Adrenal gland (tissue), 19 donors: ENCODE measurements at places on chromosomes 3 and 15.

DNA sequence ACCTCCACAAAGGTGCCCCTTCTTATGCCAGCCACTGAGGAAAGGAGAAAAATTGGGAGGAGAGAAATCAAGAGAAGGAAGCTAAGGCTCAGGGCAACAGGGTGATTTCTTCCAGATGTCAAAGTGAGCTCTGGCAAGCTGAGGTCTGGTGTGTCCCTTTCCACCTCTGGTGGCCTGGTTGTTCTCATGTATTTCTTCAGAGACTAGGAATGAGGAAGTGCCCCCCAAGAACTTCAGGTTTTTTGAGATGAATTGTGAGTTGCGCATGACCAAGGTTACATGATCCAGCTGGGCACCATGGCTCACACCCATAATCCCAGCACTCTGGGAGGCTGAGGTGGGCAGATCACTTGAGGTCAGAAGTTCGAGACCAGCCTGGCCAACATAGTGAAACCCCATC lies 5.6 kb downstream of the RAB6B start:
- DNase-seq = no peak

- no peak for DNase-seq
Observed at GRCh38 chr3:88410259-88410658, 260.5 kb downstream of the C3orf38 start.

- no peak for DNase-seq
Observed at GRCh38 chr3:99579246-99579645, 59.1 kb upstream of the COL8A1 start.

- peak; percentile 95 for DNase-seq
Observed at GRCh38 chr3:194089357-194090177, 46.4 kb upstream of the HES1 start.
